SHP77 (cell line): ENCODE measurements at places on chromosomes 13 and 19.
A peak's percentile ranks its signal among the peaks of the same experiment; 100 is the strongest.

- DNase-seq = no peak
Observed at GRCh38 chr13:21822029-21822428, 151.2 kb downstream of the FGF9 start.

DNA sequence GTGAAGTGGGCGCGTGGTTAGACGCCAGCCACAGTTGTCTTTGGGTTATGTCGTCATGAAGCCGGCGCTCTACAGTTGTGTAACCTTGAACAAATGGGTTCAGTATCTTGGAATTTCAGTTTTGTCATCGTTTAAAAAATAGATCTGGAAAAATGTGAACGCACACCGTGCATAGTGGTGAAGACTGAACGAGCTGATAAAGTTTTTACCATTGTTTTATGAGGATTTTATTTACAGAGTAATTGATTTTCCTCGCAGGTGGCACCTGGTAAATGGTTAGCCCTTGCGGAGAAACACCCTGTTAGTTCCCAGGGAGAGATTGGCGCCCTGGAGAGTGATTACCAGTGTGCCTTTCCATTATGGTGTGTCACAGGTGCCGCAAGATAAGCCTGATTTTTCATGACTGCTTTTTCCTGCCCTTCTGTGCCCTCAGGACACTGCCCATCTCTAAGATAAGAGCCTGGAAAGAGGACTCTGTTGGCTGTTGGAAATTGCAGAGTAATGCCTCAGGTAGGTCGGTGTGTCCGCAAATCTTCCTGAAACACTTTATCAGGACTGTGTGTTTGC lies 577 bp downstream of the ZNF181 start:
- DNase-seq = peak; percentile 88

GRCh38 chr13:41443969-41444368 lies 13.4 kb upstream of the RGCC start:
- DNase-seq = no peak

- peak; percentile 2 for DNase-seq
Observed at GRCh38 chr13:19862481-19863313, 752 bp downstream of the ZMYM5 start.

DNA sequence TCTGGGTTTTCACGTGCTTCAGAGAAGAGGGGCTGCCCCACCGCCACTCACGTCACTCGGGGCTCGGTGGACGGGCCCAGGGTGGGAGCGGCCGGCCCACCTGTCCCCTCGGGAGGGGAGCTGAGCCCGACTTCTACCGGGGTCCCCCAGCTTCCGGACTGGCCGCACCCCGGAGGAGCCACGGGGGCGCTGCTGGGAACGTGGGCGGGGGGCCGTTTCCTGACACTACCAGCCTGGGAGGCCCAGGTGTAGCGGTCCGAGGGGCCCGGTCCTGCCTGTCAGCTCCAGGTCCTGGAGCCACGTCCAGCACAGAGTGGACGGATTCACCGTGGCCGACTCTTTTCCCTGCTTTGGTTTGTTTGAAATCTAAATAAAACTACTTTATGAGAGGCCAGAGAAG lies 2.2 kb upstream of the GZMM start:
- DNase-seq = no peak
